ENCODE measurements at places on chromosomes 7 and 10. TPM values are rescaled to one million over a fixed set of nuclear protein-coding genes. Genes with fewer than 3 reads are reported as not detected.

- no peak for DNase-seq
Observed at GRCh38 chr10:129770286-129770685, 193.8 kb downstream of the EBF3 start.

GRCh38 chr10:104802941-104803340 lies 161.9 kb downstream of the SORCS3 start:
- DNase-seq = no peak

- DNase-seq = no peak
Observed at GRCh38 chr10:21092683-21093524, 195.8 kb upstream of the NEBL start.

Gene RRP12
- total RNA-seq = 28.1 TPM

GRCh38 chr7:117993377-117994003 lies 120.2 kb upstream of the CTTNBP2 start:
- no peak for DNase-seq

GRCh38 chr7:132511921-132512320 lies 64.3 kb downstream of the PLXNA4 start:
- DNase-seq = no peak

DNA sequence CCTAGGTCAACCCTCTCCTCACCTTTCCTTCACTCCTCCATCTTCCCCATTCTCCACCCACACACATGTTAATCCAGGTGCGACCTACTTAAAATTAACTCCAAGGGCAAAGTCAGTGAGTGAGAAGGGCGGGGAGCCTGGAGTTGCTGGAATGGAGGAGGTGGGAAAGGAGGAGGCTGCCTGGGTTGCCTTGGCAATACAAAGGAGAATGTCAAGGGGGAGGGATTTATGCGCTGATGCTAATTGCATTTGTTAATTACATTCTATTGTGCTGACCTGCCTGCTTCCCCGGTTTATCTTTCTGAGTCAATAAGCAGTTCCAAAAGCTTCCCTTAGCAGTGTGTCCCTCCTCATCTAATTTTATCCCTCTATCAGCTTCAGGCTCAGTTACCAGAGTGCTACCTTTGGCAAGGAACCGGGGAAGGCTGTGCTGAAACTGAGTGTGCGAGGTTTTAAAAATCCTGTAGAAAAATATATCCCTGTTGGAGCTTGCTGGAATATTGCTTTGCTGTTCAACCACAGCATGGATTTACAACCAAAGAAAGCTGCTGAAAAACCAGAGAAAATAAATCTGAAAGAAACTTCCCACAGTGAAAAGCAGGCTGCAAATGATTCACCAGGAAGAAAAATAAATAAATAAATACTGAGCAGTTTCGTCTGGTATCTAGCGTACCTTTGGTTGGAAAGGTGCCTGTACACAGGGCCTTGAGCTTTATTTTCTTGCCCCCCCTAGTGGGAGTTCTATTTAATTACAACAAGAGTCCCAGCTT lies 113.2 kb upstream of the DGKB start:
- no peak for DNase-seq

GRCh38 chr10:110462166-110463095 lies 35.3 kb upstream of the DUSP5 start:
- no peak for DNase-seq

GRCh38 chr10:22461891-22462290 lies 116.6 kb downstream of the SPAG6 start:
- DNase-seq = no peak

GRCh38 chr10:133476641-133476990 lies 22.9 kb downstream of the SCART1 start:
- DNase-seq = no peak

- DNase-seq = no peak
Observed at GRCh38 chr10:95236068-95236903, 42.2 kb downstream of the ACSM6 start.

DNA sequence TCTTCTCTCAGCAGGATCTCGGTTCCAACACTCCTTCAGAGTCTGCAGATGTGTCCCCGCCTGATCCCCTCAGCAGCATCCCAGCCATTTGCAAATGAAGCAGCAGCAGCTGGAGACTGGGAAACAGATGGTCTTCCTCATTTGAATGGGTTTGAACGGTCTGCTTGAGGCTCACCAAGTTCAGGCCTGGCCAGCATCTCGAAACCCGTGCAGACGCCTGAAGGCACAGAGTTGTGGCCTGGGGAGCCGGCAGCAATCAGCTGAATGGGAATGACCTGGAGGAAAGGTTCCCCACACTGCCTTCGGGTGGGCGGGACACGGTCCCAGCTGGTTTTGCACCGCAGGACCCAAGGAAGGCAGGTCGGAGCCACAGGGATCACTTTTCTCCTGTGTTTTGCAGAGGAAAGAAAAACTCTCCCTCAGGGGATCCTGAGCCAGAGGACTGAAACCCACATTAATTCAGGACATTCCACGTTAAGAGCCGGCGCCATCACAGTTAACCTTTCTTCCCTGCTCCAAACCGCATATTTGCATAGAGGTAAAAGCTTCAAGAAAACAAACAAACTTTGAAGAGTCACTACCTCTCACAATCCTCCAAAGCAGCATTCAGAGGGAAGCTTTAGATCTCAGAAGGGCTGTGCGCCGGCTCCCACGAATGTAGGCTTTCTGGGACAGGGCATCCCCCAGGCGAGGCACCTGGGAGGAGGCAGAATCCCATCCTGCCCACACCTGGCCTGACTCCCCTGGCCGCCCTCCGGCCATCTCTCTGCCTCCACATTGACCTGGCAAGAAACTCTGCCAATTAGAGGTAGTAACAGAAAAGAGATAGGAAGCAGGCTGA lies 17.7 kb downstream of the FGFR2 start:
- DNase-seq = no peak

Gene CNTNAP2
- 0.31 TPM for total RNA-seq

Gene CDK14
- 29.0 TPM for total RNA-seq

- DNase-seq = no peak
Observed at GRCh38 chr10:29377333-29377961, 88.6 kb downstream of the LYZL1 start.

DNA sequence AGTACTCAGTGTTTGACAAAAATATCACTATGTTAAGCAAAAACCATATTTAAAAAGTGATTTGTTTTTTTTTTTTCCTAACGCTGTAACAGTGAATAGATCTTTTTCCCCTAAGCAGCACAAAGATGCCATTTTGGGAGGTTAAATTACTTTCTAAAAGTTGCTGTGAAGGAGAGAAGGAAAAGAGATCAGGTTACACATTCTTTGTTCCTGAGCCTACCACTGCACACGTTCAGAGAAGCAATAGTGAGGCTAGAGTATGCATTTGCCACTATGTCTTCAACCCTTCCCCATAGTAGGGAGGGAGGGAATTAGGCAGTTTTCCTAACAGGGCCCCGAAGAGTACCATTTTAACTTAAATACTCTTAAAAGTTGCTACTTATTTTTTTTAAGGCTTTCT lies 38.9 kb downstream of the BMPR1A start:
- DNase-seq = no peak

- DNase-seq = no peak
Observed at GRCh38 chr7:28853150-28853549, 105.0 kb downstream of the TRIL start.

GRCh38 chr10:22611425-22612115 lies 102.8 kb downstream of the PIP4K2A start:
- no peak for DNase-seq

DNA sequence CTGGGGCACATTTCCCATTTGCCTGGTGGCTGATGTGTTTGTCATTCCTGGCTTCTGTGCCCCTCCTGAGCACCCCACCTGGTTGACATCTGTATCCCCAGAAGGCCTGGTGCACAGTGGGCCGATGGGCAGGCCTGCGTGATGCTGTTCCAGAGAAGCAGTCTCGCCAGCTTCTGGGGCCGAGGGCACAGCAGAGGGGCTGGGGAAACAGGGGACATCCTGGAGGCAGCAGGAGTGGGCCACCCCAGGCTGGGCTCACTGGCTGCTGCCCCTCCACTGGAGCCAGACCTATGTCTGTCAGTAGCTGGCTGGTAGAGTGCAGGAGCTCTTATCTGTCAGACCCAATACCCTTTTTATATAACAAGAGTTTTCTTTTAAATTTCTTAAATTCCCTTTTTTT lies 896 bp upstream of the MYL7 start:
- no peak for DNase-seq

GRCh38 chr10:101601541-101601940 lies 13.4 kb downstream of the DPCD start:
- peak; percentile 33 for DNase-seq

DNA sequence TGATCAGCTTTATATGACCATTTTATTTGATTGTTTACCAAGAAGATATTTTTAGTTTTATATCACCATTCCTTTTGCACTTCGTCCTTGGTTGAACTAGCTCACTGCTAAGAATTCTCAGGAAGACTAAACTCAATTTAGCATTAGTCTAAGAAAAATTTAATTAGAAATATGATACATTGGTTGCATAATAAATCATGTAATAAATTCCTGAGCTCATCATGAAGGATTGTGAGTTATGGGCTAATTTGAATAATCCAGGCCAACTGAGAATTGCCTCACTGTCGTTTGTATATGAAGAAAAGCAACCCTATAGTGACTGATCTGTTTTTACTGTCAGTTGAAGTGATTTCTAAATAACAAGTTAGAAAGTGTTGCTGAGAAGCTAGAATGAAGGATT lies 725.5 kb downstream of the DNAJB9 start:
- DNase-seq = no peak

Gene AKR1C8
- not detected for total RNA-seq

Gene PDK4
- total RNA-seq = 76.8 TPM

DNA sequence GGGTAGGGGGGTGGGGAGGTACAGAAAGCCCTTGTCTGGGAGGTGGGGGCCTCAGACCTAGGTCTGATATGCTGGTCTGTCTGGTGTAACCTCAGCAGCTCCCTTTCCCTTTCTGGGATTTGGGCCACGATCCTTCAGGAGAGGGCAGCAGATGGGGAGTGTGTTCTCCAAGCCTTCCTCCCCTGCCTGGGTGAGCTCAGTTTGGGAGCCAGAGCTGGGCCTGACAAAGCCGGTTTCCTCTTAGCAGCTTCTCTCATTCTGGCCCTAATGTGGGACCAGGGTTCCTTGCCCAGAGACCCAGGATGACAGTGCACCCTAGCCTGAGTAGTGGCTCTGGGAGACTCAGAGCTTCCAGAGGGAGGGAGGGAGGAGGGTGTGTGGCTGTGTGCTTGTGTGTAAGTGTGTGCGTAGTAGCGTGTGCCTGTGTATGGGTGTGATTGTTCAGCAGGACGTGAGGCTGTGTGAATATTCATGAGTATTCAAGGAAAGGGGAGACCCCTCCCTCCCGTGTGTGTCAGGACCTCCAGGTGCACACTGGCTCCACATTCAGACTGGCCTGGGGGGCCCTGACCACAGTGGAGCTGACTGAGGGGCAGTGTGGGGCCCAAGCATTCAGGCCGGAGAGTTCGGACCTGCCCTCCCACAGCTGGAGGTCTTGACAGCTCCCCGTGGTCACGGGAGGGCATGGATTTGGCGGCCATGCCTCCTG lies 96.5 kb downstream of the ZMIZ1 start:
- no peak for DNase-seq

Gene LHPP
- total RNA-seq = 5.3 TPM

Gene PLPP4
- not detected for total RNA-seq

- no peak for DNase-seq
Observed at GRCh38 chr10:1191752-1192151, 135.6 kb downstream of the WDR37 start.

DNA sequence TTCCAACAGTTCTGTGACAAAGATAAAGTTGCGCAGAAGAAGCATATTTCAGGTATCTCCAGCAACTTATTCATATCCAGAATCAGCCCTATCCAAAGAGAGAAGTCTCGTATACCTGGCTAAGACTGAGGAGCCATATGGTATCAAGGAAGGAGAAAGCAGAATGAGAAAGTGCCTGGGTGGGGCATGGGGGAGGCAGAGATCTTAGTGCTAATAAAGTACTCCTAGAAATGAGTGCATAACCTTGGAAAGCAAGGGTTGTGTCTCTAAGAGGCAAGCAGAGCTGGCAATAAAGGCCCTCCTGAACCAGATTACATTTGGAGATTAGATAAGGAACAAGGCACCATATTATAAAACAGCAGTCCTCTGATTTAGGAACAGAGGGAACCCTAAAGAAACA lies 12.7 kb downstream of the TASOR2 start:
- no peak for DNase-seq

DNA sequence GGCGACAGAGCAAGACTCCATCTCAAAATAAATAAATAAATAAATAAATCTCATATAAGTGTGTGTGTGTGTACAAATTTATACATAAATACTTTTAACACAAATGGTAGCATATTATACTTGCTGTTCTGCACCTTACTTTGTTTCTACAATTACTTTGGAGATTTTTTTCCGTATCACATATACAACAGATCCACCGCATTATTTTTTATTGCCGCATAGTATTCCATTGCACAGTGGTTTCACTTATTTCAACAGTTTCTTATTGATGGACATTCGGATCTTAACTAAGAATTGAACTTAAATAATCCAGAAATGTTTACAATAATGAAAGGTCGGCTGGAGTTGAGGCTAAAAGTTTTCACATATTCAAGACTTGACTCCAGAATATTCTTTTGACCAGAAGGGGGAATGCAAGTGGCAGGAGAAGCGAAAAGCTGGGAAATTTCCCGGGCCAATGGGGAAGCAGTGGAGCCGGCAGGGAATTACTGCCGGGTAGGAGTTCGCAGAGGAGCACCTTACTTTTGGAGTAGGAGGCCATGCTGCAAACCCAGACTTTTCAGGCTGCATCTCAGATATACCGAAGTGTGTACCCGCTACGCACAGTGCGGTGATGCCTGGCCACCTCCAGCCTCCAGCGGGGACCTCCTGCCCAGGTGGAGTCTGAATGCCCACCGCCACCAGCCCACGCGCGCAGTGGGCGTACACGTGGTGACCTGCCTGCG lies 415 bp upstream of the CNNM1 start:
- DNase-seq = no peak

DNA sequence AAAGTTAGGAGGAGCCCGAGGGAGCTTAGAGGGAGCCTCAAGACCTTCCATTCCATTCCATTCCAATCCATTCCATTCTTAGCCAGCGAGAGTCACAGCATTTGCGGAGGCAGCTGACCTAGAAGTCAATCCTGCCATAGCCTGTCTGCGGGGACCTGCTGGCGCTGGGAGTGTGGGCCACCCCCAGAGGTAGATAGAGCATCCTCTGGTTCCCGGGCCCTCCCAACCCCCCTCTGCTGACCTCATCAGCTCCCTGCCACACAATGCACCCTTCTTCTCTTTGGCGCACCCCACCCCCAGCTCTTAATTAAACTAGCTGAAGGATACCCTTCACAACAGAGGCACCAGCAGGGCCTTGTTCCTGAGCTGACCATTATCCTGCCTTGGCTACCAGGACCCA lies 152.5 kb upstream of the ZMIZ1 start:
- no peak for DNase-seq

DNA sequence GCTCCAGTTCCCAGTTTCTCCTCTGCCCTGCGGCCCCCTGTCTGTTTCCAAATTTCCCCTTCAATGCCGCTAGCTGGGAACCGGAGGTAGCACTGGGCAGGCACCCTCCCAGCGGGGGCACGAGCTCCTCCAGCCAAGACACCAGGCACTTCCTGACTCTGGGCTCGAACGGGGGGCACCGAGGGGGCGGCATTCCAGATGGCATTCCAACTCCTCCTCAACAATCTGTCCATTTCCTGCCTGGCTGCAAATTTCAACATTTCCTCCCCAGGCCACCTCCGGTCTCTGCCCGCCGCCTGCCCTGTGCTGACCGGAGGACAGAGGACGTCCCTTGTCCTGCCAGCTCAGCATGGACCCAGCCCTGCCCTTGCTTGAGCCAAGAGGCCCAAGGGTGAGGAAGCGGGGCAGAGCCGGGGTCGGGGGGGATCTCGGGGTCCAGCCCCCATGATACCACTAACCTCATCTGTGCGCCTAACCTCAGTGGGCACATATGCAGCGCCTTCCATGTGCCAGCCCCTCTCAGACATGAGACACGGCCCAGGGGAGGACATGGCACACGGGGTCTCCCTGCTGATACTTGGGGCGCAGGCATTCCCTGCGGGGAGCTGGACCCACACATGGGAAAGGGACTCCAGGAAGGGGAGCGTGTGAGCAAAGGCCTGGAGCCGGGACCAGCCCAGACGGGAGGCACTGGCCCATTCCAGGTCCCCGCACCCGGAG lies 58.0 kb downstream of the PDGFA start:
- no peak for DNase-seq

Data from pancreas (tissue), 10 donors.